SW480 (cell line): ENCODE measurements at places on chromosomes 3 and 15.

- DNase-seq: no peak
Measured at GRCh38 chr3:184008161-184008560, 9.5 kb downstream of the ABCC5 start.

DNA sequence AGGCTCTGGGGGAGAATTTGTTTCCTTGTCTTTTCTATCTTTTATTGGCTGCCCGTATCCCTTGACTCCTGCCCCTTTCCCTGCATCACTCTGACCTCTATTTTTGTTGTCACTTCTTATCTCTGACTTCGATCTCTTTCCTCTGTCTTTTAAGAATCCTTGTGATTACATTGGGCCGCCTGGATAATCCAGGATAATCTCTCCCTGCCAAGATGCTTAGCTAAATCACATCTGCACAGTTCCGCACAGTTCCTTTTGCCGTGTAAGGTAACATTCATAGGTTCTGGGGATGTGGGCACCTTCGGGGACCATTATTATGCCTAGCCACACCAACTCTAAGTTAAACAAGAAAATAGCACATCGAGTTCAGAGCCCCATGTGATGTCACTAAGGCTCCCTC is 103.0 kb upstream of the DPPA4 start:
- DNase-seq: no peak

DNA sequence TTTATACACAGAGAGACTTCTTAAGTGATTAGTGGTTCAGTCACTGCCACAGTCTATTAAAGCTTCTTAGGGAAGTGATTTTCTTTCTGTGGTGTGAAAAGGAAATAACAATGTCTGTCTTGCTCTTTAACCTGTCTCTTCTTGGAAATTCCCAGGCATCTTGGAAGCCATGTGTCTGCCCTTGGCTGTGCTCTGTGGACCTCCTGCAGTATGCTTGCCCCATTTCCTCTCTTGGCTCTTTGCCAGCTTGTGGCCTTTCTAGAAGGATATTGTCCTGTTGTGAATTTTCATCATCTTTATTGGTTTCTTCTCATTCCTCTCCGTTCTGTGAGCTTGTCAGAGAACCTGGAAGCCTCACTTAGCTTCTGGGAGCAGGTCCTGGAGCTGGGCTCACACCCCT is 338.4 kb upstream of the C2CD4B start:
- no peak for DNase-seq

DNA sequence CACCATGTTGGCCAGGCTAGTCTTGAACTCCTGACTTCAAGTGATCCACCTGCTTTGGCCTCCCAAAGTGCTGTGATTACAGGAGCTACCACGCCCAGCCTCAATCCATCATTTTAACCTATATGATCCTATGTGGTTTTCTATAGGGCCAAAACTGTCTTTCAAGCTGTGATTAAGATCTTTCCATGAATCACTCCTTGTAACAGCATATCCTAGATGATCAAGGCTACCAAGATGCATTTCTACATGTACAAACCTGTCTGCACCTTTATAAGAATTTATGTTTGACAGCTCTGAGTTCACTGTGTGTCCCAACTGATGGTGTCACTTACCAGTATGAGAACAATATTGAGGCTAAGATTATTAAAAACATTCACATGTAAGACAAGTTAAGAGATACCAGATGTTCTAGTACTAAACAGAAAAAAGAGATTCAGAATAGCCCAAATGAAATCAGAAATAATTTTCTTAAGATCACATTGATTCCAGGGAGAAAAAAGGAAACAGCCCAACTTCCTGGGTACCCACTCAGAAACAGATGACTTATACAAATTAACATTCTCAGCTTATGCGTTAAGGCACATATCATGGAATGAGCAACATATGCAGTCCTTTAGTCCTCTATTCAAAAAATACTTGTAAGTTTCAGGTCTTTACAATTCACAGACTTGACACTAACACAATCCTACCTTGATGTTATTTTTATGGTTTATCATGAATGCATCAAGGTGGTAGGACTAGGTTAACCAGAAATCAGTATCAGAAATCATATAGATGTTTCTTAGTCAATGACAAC is 24.8 kb upstream of the PPIB start:
- no peak for DNase-seq

GRCh38 chr3:17852217-17852616 is 109.8 kb upstream of the TBC1D5 start:
- no peak for DNase-seq

GRCh38 chr3:56962206-56962605 is 98.3 kb upstream of the SPATA12 start:
- DNase-seq: no peak

- DNase-seq: no peak
Measured at GRCh38 chr15:77029166-77030047, 34.5 kb downstream of the PSTPIP1 start.

- peak; percentile 19 for DNase-seq
Measured at GRCh38 chr3:147930232-147930807, 521.2 kb downstream of the ZIC1 start.

DNA sequence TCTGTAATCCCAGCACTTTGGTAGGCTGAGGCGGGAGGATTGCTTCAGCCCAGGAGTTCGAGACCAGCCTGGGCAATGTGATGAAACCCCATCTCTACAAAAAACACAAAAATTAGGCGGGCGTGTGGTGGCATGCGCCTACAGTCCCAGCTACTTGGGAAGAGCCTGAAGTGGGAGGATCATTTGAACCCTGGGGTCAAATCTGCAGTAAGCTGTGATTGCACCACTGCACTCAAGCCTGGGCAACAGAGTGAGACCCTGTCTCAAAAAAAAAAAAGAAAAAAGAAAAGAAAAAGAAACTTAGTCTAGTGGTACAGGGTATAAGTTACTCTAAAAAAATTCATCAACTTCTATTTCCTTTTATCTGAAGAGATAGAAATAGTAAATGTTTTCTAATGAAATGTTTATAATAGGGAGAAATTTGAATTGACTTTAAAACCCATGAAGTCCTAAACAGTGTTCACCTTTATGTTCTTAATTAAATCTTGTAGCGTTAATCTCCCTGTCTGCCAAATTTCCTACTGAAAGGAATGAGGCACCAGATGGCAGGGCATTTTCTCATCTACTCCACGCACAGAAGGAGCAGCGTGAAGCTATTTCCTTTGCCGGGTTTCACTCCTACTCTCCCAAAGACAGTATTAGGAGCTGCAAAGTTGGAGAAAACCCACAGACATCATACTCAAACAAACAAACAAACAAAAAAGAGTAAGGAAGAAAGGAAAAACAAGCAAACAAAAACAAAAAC is 1.9 kb downstream of the PCLAF start:
- no peak for DNase-seq

- peak; percentile 50 for DNase-seq
Measured at GRCh38 chr15:101642361-101642760, 9.8 kb downstream of the TM2D3 start.

GRCh38 chr3:115986555-115987207 is 363.4 kb downstream of the GAP43 start:
- DNase-seq: peak; percentile 24
